Thoracic aorta (tissue), 2 donors: ENCODE measurements at places on chromosomes 13 and 19.

DNA sequence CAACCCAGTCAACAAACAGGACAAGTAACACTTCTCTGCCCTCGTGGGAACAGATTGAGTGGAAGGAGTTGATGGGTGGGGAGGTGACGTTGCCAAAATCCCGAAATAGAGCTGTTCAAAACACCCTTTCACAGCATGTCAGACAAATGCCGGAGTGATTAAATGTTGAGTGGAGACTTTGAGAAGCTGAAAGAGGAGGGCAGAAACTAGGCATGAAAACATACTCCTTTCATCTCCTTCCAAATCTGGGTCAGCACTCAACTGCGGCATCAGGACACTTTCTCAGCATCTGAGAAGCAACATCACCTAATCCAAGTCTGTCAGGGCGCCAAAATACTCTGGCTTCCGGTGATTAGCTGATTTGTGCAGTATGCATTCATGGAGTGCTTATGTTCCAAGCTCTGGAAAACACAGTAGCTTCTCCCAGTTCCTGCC is 51.5 kb upstream of the MRI1 start:
- no peak for DNase-seq

GRCh38 chr19:46536391-46536790 is 40.7 kb upstream of the PNMA8B start:
- no peak for DNase-seq

GRCh38 chr13:95406176-95406575 is 104.9 kb upstream of the ABCC4 start:
- no peak for DNase-seq

DNA sequence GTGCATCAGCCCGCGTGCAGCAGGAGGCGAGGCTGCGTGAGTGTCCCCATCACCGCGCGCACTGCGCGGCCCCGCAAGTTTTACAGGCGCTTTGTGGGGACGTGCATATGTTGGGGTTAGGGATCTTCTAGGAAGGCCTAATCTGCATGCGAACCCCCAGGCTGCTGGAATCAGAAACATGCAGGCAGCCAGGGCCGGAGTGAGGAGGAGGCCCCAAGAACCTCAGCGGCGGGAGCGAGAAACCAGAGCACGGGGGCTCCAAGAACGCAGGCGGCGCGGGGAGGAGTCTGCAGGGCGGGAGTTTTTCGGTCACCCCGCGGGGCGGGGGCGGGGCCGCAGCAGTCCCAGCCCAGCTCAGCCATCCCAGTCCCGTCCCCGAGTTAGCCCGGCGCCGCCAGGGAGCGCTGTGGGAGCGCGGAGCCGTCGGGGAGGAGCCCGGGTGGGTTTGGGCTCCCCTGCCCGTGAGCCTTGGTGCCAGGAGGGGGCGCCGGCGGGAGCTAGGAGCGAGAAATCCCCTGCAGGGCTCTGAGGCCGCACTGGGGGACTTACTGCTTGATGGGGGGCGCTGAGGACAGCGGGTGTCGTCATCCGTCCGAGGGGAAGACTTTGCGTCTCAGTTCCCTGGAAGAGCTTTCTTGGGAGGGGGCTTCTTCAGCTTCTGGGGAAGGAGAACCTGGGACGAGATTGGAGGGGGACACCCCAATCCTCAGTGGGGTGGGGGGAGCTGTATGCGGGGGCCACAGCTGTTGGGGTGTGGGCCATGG is 933 bp upstream of the NRTN start:
- no peak for DNase-seq

DNA sequence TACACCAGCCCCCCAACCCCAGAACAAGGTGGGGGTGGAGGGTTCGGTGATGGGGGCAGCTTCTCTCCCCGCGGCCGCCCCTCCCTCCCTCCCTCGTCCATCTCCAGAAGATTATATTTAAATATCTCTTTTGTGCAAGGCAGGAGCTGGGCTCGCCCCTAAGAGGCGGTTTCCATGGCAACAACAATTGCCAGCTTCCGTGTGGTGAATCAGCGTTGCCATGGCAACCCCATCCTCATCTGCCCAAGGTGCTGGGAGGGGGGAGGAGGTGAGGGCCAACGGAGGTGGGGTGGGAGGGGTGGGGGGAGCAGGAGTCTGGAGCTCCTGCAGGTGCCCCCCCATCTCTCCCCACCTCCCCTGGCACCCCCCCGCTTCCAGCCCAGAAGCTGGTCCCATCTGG is 46.4 kb downstream of the CELF5 start:
- no peak for DNase-seq
